ENCODE measurements at places on chromosomes 4 and X.

DNA sequence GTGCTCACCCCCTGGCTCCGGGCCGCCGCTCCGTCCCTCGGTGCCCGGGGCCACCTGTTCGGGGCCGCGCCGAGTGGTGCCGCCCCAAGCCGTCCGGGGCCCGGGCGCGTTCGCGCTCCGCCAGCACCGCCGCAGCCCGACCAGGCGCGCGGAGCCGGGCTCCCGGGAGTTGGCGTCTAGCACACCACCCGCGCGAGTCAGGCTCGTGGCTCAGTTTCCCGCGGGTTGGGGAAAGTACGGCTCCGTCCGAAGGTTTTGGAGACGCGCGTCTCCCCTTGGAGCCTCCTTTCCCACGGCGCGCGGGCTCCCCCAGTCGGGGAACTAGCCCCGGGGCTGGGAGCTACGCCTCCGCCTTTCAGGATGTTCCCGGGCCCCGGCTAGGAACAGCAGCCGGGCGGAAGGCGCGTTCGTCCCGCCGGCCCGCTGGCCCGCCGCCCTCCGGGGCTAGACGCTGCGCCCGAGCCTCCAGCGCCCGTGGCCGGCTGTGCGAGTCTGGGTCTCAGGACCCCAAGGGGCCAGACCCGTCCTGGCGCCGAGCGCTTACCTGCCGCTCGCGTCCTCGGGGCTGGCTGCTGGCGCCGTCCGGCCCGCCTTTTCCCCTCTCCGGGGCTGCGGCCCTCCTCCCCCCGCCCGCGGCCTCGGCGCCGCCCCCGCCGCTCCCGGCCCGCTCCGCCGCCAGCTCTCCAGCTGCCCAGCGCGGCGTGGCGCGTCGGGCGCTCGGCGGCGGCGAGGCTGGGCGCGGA, at the start of gene ADGRG2:
TSS of gene ADGRG2 (minus strand) at position 571 of the 743 bp plus-strand sequence. CDS start 53,634 bp downstream, outside the sequence.
- DNase-seq, result peak; percentile 38

GRCh38 chr4:22237155-22237751, 278.6 kb downstream of the ADGRA3 start:
- DNase-seq, result no peak

GRCh38 chr4:2949782-2950125, 13.5 kb downstream of the NOP14 start:
- DNase-seq, result no peak

GRCh38 chr4:108311313-108311712, 142.6 kb upstream of the LEF1 start:
- DNase-seq, result no peak

GRCh38 chrX:56764153-56764974, 35.3 kb downstream of the NBDY start:
- DNase-seq, result peak; percentile 57

DNA sequence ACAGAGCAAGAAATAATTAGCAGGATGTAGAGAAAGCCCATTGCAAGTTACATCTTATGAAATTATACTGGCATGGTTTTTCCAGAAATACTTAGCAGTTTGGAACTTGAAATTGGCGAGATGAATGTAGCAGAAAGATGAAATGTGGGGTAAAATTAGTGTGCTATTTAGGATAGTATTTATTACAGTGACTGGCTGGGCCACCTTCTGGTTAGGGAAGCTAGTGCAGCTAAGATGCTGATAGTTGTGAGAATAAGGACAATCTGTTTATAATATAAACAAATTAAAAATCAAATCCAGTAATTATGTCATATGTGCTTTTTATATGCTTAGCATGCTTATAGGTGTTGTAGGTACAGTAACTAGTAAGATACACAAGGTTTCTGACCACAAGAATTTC, 74.8 kb downstream of the IL15 start:
- DNase-seq, result no peak
